Osteoblast (primary cell): ENCODE measurements at places on chromosomes 5 and 9.

DNA sequence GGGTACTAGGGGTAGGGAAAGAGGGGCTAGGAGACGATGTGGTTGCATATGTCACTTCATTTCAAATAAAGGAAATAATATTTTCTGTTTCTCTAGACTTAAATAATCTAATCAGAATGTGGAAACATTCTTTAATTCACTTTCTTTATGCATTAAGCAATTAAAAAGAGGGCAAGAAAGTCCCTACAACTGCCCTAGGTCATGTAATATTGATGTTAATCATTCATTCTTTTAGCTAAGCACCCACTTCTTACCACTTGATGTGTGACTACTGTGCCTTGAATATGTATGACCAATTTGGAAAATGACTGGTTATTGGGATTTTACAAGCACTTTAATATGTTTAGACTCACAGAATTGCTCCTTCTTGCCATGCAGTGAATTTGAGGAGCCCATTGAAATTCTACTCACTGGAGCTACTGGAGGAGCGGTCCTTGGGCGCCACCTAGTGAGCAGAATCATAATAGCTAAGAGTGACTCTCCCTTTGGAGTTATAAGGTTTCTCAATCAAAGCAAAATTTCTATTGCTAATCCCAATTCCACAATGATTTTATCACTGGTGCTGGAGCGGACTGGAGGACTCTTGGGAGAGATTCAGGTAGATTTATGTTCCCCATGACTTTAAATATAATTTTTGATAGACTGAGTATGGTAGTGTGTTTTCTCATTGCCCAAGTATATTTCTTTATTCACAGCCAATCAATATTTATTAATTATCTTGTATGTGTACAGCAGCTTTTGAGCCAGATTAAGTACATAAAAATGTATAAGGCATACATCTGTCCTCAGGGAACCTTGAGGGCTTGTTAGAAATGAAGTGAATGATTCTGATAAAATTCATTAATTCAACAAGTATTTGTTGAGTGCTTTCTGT lies 225.1 kb downstream of the ADGRV1 start:
- no peak overlapping the region for H3K4me3 ChIP-seq
- no peaks in the 10 kb centered on the region for H3K4me1 ChIP-seq
- no peak overlapping the region for H3K27ac ChIP-seq
- peaks cover 4% of the 10 kb centered on the region for H3K27me3 ChIP-seq

DNA sequence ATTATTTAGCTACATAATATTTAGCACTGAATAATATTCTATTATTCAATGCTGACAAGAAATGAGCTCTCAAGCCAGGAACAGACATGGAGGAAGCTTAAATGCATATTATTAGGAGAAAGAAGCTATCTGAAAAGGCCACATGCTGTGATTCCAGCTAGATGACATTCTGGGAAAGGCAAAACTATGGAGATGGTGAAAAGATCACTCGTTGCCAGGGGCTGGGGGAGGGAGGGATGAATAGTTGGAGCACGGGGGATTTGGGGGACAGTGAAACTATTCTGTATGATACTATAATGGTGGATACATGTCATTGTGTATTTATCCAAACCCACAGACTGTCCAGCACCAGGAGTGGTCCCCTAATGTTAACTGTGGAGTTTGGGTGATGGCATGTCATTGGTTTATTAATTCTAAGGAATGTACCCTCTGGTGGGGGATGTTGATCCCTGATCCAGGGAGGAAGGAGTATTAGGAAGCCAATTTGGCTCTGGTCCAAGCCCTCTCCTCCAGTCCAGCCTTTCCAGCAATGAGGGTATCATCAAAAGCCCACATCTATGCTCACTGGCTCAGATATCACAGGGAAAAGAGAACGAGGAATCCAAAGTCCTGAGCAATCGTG lies 162.5 kb downstream of the COL23A1 start:
- no peaks in the 10 kb centered on the region for H3K4me1 ChIP-seq
- H3K36me3 ChIP-seq, result no peaks in the 10 kb centered on the region
- H3K4me3 ChIP-seq, result no peak overlapping the region
- H3K27ac ChIP-seq, result no peak overlapping the region

DNA sequence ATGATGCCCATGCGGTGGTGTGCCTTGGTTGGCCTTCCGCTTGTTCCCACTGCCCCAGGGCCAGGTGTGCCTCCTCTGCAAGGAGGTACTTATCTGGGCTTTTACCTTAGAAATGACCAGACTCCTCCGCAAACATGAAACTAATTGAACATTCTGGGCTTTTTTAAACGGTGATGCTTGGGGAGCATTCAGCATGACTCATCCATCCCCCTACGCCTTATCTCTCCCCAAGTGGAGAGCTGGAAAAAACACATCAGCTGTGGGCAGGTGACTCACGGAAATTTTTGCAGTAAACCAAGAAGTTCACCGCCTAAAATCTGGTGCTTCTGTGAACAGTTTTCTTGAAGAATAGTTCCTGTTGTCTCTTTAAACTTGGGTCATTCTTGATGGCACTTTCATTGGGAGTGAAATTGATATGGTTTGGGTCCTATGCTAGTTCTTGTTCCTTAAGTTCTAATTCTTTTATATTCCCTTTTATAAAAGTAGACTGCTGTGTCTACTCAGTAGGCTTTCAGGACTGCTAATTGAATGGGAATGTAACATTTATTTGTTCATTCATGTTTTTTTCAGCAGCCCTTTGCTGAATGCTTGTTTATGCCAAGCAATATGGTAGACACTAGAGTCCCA lies 39.6 kb downstream of the SFXN1 start:
- peaks cover 15% of the 10 kb centered on the region for H3K4me1 ChIP-seq
- DNase-seq, result peak; percentile 81
- H3K27me3 ChIP-seq, result no peaks in the 10 kb centered on the region
- H3K4me3 ChIP-seq, result no peak overlapping the region

DNA sequence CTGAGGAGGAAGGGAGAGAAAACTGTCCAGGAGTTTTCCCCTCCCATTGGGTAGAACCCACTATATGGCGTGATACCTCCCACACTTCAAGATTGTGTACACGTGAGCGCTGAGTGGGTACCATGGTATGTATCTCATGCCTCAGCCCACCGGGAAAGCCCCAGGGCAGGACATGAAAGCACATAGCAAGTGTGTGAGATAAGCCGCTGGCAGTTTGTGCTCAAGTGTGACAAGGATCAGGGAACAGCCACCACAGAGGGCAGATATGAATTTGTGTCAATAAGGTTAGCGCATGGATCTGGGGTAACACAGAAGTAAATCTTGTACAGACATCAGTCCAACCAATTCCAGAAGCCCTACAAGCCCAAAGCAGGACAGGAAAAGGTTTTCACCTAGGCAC lies 42.6 kb upstream of the NAA35 start:
- H3K4me1 ChIP-seq, result no peaks in the 10 kb centered on the region
- DNase-seq, result peak; percentile 50
- H3K36me3 ChIP-seq, result no peaks in the 10 kb centered on the region
- H3K27ac ChIP-seq, result no peak overlapping the region

- no peak for DNase-seq
- no peaks in the 10 kb centered on the region for H3K36me3 ChIP-seq
- peaks cover 15% of the 10 kb centered on the region for H3K4me1 ChIP-seq
- no peaks in the 10 kb centered on the region for H3K27me3 ChIP-seq
These were observed 40.0 kb upstream of the ADRB2 start for GRCh38 chr5:148786456-148786855.

- no peak overlapping the region for H3K27ac ChIP-seq
- no peak overlapping the region for H3K4me3 ChIP-seq
- no peaks in the 10 kb centered on the region for H3K4me1 ChIP-seq
- no peak for DNase-seq
- no peaks in the 10 kb centered on the region for H3K27me3 ChIP-seq
These were observed 244.7 kb upstream of the RPS23 start for GRCh38 chr5:82522897-82523296.

- no peaks in the 10 kb centered on the region for H3K36me3 ChIP-seq
- H3K4me1 ChIP-seq, result no peaks in the 10 kb centered on the region
- no peak overlapping the region for H3K27ac ChIP-seq
- H3K4me3 ChIP-seq, result no peak overlapping the region
- no peaks in the 10 kb centered on the region for H3K27me3 ChIP-seq
- peak; percentile 76 for DNase-seq
These were observed 216.9 kb downstream of the C9orf50 start for GRCh38 chr9:129403779-129404620.

- H3K36me3 ChIP-seq, result no peaks in the 10 kb centered on the region
- H3K4me1 ChIP-seq, result no peaks in the 10 kb centered on the region
- H3K27me3 ChIP-seq, result peaks cover 15% of the 10 kb centered on the region
- H3K4me3 ChIP-seq, result no peak overlapping the region
- H3K27ac ChIP-seq, result no peak overlapping the region
- DNase-seq, result peak; percentile 52
These were observed 9.7 kb downstream of the PCDH1 start for GRCh38 chr5:141868541-141868940.

DNA sequence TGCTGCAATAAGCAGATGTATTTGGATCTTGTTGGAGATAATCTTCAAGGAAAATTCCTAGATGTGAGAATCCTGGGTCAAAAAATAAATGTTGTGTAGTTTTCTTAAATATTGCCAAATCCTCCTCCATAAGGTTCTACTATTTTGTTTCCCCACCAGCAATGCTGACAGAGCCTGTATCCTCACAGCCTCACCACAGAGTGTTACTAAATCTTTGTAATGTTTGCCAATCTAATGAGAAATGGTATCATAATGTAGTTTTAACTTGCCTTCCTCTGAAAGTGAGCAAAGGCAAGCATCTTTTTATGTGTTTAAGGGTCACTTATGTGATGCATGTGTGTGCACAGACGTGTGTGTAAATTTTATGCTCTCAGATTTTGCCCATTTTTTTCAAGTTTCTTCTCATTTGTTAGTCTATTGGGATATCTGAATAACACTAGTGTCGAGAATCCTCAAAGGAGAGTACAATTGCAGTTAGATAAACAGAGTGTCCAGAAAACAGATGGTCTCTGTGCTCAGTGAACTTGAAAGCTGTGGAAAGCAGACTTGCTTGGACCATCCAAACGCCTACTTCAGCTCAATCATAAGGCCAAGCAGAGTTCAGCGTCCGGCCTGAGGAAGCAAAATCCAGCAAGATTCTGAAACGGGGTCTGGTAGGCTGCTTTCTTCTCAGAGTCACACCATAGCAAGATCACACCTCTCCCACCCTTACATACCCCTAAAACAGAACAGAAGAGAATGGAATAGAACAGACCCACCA lies 35.7 kb upstream of the UGT3A1 start:
- DNase-seq, result no peak
- H3K4me1 ChIP-seq, result no peaks in the 10 kb centered on the region
- H3K27ac ChIP-seq, result no peak overlapping the region
- H3K27me3 ChIP-seq, result no peaks in the 10 kb centered on the region
- H3K4me3 ChIP-seq, result no peak overlapping the region

- peak; percentile 86 for DNase-seq
- no peaks in the 10 kb centered on the region for H3K27me3 ChIP-seq
- H3K4me3 ChIP-seq, result no peak overlapping the region
- peaks cover 21% of the 10 kb centered on the region for H3K36me3 ChIP-seq
- H3K4me1 ChIP-seq, result peaks cover 23% of the 10 kb centered on the region
- H3K27ac ChIP-seq, result peak overlapping the region; percentile 66
These were observed 24.9 kb downstream of the MELK start for GRCh38 chr9:36597412-36598178.

DNA sequence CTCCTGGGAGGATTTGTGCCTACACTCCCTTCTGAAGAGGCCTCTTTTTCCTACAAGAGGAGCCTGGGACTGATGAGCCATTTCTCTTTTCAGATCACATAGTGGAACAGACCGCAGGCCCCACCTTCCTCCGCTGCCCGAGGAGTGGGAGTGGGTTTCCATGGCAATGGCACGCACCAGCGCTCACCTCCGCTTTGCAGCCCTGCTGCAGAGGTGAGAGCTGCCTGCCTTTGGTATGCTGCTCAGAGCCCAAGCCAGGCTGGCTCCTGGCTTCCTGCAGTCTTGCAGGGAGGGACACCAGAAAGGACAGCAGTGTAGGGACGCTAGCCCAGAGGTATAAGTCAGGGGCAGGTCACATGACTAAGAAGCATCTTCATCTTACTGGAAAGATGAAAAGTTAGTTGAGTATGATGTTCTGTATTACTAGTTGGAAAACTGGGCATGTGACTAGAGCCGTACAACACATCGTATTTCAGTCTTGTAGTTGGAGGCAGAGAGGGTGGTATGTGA lies 12.4 kb downstream of the PTTG1 start:
- H3K27me3 ChIP-seq, result no peaks in the 10 kb centered on the region
- H3K4me1 ChIP-seq, result peaks cover 7% of the 10 kb centered on the region
- H3K27ac ChIP-seq, result no peak overlapping the region
- H3K4me3 ChIP-seq, result no peak overlapping the region

GRCh38 chr9:18893491-18893890 lies 139.5 kb downstream of the SAXO1 start:
- DNase-seq, result no peak
- no peak overlapping the region for H3K27ac ChIP-seq
- H3K36me3 ChIP-seq, result peaks cover 83% of the 10 kb centered on the region
- H3K4me3 ChIP-seq, result no peak overlapping the region
- no peaks in the 10 kb centered on the region for H3K27me3 ChIP-seq

DNA sequence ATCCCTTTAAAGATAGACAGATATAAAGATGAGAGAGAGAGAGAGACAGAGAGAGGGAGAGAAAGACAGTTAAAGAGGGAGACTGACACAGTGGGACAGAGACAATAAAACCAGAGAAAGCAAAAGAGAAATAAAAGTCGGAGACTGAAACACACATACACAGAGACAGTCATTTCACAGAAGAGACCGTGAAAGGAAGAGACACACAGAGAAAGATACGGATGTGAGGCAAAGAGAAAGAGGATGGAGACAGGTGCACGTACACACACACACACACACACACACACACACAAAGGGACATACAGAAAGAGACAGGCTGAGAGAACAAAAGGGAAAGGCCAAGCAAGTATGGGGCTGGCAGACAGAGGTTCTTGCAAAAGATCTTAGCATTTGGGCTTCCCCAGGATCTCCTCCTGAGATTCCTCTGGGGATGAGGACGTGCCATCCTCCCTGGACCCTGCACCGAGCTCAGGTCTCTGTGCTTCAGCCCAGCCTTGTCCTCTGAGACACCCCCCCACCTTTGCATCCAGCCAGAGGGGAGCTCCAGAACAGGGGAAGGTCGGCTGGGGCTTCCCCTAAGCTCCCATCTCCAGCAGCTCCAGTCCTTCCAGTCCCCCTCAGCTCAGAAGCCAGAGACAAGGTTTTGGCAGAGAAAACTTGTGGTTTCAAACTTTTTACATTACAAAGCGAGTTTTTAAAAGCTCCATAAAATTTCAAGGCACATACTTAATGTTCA lies 318.4 kb upstream of the PANK3 start:
- H3K27me3 ChIP-seq, result peaks cover 15% of the 10 kb centered on the region
- DNase-seq, result no peak
- H3K4me3 ChIP-seq, result no peak overlapping the region
- no peaks in the 10 kb centered on the region for H3K4me1 ChIP-seq

DNA sequence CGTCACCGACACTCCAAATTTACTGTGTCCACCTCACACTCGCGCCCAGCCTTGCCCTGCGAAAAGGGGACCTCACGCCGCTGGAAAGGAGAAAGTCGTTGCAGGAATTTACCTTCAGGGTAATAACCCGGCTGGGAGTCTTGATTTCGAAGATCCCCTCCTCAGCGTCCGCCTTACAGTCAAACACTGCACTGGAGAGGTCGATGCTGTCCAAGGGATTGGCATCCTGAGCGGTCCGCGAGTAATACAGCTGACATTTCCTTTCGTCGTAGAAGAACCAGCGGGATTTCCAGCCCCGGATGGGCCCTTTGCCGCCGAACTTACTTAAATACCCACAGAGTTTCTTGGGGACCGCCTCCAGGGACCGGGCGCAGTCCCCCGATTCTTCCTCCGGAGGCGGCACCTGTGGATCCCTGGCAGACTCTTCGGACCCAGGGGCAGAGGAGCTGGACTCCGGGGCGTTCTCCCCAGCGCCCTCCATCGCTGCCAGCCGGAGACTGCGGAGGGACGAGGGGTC lies 330 bp downstream of the TBC1D2 start:
- H3K4me1 ChIP-seq, result peaks cover 50% of the 10 kb centered on the region
- DNase-seq, result peak; percentile 68
- peak overlapping the region; percentile 81 for H3K4me3 ChIP-seq

GRCh38 chr9:122354536-122355199 lies 16.2 kb upstream of the PTGS1 start:
- DNase-seq, result peak; percentile 35
- no peak overlapping the region for H3K4me3 ChIP-seq
